NCI-H187 (cell line): ENCODE measurements at places on chromosomes 13 and 19.

DNA sequence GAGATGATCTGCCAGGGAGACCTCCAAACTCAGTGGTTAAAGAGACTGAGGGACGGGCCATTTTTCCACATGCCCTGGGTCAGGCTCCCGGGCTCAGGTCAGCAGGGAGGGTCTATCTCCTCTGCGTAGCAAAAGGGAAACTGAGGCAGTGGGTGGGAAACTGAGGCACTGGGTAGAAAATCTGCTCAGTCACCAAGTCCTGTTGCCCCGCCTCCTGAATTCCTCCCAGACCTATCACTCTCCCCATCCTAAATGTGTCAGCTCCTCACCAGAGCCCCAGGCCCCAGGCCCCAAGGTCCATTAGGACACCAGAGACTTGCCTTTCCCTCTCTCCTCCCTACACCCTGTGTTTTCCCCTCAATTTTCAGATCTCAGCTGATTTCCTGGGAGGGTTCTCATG is 2.4 kb downstream of the CD320 start:
- no peak for DNase-seq

GRCh38 chr19:9700229-9700981 is 25.5 kb upstream of the ZNF562 start:
- DNase-seq, result no peak

DNA sequence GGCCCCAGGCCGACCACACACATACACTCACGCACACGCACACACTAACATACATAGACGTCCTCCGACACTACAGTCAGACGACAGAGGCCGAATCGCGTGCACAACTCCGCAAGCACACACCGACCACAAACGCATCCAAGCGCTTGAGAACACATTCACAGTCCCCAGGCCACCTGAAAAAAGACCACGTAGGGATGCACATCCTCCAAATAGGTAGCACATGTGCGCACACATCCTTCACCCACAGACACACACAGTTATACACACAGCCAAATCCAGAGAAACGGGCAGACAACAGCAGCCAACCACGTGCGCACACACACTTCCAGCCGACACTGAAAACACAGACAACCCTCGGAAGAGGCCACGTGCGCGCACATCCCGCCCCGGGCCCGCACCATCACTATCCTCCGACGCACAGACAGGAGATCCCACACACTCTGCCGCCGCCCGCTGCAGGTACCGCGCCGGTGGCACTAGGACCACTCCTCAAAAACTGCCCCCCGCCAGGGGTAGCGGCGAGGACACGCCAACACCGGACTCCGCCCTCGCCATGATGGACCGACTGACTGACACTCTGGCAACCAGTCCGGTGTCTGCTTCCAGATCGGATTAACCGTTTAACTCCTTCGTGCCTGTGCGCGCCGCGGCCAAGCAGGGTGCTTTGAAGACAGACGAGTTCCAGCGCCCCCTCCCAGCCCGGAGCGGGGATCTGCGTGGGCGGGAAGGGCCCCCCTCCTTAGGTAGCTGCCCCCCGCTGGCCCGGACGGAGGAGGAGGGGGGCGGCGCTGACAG is 493 bp upstream of the PDE4A start:
- DNase-seq, result no peak

GRCh38 chr19:13979244-13979615 is 26.9 kb downstream of the RFX1 start:
- DNase-seq, result no peak

- DNase-seq, result no peak
Observed at GRCh38 chr19:53131085-53131590, 1.6 kb downstream of the ZNF415 start.

- DNase-seq, result no peak
Observed at GRCh38 chr13:108328848-108329247, 59.3 kb downstream of the TNFSF13B start.

- no peak for DNase-seq
Observed at GRCh38 chr13:21075011-21075378, 13.6 kb upstream of the LATS2 start.

DNA sequence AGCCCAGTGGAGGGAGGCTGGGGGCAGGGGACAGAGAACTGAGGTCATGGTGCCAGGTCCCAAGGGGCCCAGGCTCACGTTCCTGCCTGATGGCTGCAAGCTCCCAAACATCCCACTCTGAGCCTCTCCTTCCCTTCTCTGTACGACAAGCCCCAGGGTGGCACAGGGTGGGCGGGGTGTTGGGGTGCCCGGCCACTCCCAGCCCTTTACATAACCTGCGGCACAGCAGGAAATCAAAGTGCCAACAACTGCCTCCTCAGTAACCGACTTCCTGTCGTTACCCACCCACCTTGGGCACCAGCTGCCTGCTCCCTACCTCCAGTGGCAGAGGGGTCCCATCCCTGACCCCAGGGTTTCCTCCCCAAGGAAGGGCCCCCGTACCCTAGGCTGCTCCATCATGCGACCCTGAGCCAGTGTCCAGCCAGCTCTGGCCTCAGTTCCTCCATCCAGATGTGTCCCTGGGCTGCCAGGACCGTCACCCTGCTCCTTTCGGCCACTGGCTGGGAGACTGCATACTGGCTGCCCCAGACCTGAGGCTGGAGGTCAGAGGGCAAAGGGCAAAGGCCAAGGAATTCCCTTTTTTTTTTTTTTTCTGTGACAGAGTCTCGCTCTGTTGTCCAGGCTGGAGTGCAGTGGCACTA is 27.7 kb upstream of the NFIC start:
- DNase-seq, result no peak

- DNase-seq, result no peak
Observed at GRCh38 chr19:43555185-43555770, 20.0 kb downstream of the XRCC1 start.

DNA sequence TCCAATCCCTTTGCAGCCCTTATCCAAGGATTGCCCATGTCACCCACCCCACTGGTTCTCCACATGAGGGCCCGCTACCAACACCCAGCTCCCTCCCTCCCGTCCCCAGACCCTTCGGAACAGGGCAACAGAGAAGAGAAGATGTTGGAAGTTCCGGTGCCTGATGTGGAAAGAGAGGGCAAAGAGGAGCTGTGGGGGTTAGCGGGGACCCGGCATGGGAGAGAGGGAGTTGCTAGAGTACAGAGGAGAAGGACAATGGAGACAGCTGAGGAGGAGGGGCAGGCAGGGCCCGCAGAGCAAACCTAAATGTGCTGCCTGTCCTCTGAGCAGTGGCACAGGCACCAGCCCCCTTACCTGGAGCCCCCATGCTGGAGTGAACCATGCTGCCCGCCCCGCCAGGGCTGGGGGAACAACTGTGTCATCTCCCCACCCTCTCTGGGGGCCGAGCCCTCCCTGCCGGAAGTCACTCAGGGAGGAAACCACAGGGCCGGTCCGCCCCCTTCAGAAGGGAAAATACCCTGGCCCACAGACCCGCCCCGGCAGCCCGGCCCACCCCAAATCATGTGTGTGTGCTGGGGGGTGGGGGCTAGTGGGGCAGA is at the start of gene POU2F2:
POU2F2 (minus strand) TSS at position 417 of the 599 bp plus-strand sequence; CDS start at position 382, 35 bp downstream.
- DNase-seq, result no peak

- no peak for DNase-seq
Observed at GRCh38 chr13:32955881-32956594, 60.2 kb upstream of the KL start.

DNA sequence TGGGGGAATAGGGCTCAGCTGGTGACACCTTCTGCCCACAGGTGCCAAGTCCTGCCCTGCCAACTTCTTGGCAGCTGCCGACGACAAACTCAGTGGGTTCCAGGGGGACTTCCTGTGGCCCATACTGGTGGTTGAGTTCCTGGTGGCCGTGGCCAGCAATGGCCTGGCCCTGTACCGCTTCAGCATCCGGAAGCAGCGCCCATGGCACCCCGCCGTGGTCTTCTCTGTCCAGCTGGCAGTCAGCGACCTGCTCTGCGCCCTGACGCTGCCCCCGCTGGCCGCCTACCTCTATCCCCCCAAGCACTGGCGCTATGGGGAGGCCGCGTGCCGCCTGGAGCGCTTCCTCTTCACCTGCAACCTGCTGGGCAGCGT is 2.1 kb downstream of the P2RY11 start:
- no peak for DNase-seq

DNA sequence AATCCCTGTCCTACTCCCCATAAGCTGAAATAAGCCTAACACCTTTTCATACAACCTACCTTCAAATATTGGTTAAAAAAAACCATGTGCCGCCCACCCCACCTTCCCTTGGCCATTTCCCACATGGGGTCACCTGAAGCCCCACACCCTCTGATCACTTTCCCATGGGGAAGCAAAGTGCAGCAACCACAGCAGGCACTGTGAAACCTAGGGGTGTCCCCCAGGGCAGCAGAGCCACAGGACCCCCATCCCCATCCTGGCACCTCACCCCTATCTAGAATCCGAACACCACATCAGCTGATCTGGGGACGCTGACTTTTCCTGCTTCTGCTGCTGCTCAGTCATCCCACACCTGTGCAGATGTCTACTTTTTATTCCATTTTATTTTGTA is 19.9 kb downstream of the CEACAM21 start:
- DNase-seq, result no peak

DNA sequence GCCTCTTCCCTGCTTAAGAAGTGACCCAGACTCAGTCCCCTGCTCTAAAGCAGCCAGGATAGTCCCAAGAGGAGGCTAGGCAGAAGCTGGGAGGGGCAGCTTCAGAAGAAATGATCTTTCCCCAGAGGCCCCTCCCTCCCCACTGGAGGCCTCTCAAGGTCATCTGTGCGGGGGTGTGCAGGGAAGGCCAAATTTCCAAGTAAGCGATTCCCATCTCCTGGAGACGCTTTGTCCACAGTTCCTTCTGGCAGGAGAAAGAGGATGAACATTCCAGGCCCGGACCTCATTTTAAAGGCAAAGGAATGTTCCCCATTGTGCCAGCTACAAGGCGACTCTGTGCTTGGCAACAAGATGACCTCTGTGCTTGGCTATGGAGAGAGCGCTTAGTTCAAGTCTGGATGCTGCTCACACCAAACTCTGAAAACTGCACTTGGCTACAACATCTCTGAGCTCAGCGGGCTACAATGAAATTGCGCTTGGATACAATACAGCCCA is 23.5 kb downstream of the COL5A3 start:
- no peak for DNase-seq

DNA sequence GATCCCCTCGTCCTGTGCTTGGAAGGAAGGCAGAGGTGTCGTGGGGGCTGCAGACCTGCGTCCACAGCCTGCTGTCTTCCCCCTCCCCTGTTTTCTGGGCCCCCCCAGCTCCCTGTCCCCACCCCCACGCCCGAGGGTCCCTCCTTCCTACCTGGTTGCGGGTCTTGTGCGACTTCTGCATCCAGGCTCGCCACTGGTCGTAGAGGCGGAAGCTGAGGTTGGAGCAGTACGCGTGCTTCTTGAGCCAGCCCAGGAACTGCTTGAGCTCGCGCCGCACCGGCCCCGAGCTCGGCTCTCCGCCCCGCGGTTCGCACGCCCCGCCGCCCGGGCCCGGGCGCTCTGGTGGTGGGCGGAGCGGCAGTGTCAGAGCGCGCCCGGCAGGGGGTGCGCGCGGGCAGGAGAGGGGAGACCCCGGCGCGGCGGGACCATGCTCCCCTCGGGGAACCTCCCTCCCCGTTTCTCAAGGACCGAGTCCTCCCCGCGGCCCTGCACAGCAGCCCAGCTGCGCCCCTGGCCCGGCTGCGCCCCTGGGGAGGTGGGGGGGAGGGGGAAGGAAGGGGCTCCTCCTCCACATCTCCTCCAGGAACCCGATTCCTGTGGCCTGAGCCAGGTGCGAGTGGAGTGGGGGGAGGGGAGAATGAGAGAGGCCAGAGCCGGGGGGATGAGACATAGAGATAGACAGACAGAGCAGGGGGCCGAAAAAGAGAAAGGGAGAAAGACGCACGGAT is 5.7 kb downstream of the REX1BD start:
- no peak for DNase-seq

DNA sequence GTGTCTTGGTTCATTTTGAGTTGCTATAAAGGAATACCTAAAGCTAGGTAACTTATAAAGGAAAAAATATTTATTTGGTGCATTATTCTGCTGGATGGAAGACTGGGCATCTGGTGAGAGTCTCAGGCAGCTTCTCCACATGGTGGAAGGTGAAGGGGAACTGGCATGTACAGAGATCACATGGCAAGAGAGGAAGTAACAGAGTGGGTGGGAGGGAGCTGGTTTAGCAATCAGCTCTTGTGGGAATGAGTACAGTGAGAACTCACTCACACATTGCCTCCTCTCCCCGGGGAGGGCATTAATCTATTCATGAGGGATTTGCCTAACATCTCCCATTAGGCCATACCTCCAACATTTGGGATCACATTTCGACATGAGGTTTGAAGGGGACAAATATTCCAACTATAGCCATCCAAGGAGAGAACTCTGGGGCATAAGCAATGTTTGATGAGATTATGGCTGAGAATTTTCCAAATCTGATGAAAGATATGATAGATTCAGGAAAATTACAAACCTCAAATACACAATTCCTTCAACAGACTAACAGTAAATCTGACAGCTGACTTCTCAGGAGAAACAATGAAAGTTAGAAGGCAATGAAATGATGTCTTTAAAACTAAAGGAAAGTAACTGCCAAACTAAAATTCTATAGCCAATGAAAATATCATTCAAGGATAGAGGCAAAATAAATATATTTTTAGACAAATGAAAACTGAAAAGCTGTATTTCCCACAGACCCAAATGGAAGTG is 52.5 kb downstream of the MTUS2 start:
- no peak for DNase-seq

DNA sequence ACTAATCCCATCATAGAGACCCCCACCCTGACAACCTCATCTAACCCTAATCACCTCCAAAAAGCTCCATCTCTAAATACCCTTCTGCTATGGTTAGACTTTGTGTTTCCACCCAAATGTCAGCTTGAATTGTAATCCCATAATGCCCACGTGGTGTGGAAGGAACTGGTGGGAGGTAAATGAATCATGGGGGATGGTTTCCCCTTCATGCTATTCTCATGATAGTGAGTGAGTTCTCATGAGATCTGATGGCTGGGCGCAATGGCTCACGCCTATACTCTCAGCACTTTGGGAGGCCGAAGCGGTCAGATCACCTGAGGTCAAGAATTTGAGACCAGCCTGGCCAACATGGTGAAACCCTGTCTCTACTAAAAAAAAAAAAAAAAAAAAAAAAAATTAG is 2.6 kb downstream of the VMAC start:
- no peak for DNase-seq

GRCh38 chr13:39941911-39942551 is 286.6 kb downstream of the COG6 start:
- no peak for DNase-seq

DNA sequence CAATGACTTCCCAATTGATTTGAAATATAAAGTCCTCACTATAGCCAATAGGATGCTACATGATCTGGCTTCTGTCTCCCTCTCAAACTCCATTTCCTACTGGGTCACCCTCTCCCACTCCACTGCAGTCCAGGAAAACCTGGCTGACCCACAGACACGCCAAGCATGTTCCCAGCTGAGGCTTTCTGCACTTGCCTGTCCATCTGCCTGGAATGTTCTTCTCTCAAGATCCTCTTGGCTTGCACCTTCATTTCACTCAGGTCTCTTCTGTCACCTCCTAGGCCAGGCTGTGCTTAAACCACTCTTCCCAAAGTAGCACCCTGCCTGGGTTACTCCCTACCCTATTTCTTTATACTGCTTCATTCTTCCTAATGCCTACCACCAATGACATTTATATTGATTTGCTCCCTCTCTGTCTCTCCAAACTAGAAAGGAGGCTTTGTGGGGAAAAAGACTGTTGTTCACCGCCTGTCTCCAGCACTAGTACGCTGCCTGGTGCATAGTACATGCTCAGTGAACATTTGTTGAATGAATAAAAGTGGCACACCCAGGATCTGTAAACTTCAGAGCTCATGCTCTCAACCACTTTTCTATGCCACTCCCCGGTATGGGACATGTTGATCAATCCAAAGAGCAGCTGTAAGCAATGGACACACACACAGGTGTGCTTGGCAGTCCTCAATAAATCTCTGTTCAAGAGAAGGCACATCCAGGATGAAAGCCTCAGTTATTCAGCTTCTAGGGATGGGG is 261.3 kb downstream of the FOXO1 start:
- DNase-seq, result no peak

- no peak for DNase-seq
Observed at GRCh38 chr19:13037161-13037560, 41.9 kb downstream of the NFIX start.
